Effector CD4-positive, alpha-beta T cell (primary cell): ENCODE measurements at places on chromosomes 1 and 21.

DNA sequence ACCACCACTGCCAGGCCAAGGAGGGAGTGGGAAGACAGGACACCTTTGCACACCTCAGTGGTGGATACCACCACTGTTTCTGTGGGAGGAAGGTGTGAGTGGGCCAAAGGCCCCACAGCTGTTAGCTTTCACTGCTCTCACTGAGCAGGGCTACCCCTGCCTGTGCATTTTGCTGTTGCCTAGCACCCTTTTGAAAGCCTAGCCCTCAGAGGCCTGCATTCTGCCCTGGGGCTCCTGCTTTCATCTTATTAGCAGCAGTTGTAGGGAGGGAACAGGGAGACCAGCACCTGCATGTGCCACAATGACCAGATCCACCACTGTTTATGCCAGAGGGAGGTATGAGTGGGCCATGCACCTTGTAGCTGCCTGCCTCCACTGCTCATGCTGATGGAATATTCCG, 110.9 kb upstream of the C21orf91 start:
- no peak for DNase-seq

DNA sequence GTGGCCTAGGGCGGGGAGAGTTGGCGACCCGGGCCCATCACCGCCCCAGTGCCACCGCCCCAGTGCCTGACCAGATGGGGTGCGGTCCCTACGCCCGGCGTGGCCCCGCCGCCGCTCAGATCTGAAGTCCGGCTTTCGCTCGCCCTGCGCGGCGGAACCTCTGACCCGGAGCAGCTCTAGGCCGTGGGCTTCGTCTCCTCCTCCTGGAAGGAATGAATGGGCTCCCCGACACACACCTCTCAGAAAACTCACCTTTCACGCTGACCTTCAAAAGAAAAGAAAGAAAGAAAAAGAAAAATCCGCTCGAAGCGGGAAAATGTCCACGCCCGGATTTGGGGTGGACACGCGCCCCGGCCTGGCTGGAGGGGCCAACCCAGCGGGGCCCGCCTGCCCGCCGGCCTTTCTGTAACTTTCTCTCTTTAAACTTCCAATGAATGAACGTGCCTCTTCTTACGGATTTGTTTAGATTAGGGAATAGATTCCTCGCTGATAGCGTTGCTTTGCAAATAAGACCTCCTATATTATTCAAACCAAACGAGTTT, 5.4 kb upstream of the SIM2 start:
- DNase-seq, result no peak

DNA sequence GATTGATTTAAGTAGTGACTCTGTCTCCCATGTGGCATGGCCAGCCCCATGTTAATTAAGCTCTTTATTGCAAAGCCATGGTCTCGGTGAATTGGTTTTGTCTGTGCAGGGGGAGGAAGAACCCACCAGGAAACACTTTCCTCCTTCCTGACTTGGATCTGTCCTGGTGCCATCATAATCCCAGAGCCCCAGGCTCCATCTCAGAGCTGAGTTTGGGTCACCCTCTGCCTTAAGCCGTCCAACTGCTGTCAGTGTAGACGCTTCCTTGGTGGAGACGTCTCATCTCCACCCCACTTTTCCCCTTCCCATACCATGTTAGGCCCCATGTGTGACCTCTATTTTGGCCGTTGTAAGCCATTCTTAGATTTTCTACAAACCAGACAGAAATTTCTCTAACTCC, 36.0 kb upstream of the COL6A2 start:
- no peak for DNase-seq

- no peak for DNase-seq
Observed at GRCh38 chr1:81414488-81415015, 386.2 kb upstream of the ADGRL2 start.

- DNase-seq, result no peak
Observed at GRCh38 chr1:236457775-236458174, 63.7 kb downstream of the EDARADD start.

DNA sequence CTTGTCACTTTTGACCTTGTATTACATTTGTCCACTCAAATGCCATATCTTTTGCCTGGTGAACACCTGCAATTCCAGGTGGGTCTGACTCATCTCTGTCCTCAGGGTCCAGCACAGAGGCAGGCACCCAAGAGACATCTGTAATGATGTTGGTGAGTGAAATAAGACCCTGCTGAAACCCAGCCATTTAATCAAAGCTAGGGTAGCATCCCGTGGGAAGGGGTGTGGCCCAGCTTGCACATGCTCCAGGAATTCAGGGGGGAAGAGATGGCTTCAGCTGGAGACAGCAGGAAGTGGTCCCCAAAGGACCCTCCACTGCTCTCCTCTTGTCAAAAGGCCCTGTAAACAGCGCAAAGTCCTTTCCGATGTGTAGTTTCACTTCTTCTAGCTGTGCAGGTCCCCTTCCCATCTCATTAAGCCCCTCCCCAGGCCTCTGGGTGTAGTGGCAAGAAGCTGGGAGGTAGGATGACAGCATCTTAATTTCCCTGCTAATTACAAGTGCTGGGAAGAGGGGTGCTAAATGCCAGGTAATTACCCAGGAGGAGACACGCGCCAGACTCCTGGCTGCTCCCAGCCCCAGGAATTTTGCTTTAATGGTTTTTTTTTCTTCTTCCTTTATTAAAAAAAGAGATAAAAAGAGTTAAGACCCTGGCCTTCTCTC, 54.4 kb upstream of the TRABD2B start:
- DNase-seq, result no peak

DNA sequence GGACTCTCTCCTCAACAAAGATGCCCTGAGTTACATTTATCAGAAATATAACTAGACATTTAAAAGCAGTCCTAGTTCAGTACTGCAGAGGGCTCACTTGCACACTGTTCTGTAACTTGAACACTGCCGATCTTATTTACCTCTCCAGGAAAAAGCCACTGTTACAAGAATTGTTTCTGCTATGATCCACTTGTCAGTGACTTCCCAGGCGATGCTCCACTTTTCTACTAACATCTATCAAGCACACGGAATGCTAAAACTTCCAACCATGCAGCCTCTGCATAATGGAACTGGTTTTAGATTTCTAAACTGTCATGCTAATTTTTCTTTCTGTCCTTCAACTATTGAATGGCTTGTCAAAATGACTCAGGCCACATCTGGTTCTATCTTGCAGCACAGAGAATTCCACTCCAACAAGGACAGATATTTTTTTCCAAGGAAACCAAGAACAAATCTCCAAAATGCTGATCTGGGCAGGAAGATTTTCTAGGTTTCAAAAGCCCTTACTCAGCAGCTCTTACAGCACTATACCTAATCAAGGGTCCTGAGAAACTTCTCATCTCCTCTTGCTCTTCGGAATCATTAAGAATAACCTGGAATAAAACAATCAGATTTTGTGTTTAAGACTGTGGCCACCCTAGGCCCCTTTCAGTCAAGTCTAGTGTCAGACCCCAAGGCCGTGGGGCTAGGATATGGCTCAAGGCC, 9.9 kb downstream of the SEC16B start:
- DNase-seq, result no peak

DNA sequence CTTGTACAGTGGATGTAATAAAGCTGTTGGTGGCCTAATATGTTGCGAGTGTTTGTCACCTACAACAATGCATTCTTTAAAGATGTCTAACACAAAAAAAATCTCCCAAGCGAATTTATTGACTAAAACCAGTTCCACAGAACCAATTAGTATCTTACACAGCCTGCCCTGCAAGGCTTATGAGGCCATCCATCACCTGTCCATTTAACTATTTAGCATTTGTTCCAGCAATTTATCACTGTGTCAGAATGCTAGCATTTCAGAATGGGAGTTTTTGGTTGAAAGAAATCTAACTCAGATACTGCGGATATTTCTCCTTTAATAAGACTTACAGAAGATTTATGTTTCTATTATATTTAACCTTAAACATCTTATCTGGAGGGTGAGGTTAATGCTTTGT, 831.1 kb upstream of the PRMT6 start:
- DNase-seq, result no peak

GRCh38 chr1:215407575-215407974, 159.5 kb upstream of the KCTD3 start:
- no peak for DNase-seq

DNA sequence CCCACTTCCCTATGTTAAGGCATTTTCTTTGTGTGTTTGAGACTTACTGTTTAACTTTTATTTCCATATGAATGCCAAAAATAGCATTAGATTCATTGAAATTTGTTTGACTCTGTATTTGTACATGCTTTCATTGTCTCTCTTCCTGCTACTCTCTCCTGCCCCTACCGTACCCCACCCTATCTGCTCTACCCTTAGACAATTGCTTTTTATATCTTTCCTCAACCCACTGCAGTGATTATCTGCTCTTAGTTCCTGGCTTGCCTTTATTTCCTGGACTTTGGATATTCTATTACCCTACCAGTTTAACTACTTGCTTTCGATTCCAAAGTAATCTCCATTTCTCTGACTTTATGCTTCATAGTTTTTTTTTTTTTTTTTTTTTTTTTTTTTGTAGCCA, 10.5 kb downstream of the RAVER2 start:
- DNase-seq, result no peak

GRCh38 chr1:57857809-57858208, 433.9 kb upstream of the DAB1 start:
- DNase-seq, result no peak

DNA sequence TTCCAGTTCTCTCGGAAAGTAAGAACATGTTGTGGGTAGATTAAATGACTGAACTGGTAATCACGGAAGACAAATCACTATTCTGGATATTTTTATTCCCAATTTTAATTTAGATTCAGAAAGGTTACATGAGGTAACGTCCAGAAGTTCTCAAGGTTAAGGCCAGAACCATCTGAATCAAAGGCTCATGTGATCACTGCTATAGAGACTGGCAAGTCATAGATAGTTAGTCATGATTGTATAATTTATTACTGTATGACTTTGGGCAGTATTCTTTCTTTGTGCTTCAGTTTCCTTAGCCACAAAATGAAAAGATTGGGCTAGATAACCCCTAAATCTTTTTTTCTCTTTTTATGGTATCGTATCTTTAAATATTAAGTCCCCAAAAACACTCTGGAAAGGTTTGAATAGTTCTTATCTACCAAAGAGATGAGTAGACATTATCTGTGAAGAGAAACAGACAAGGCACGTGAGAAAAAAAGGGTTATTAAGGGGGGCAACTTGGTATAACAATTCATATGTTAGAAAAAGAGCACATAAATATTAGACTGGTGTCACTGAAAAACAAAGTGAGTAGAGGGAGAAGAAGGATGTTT, 241.0 kb downstream of the PTPRC start:
- DNase-seq, result no peak

GRCh38 chr21:43354026-43354420, 72.9 kb downstream of the SIK1 start:
- DNase-seq, result no peak

- no peak for DNase-seq
Observed at GRCh38 chr1:87176087-87176486, 152.6 kb upstream of the LMO4 start.
